CD4-positive, alpha-beta T cell treated with Interleukin-15 for 4 hours (primary cell): ENCODE measurements at places on chromosomes 13 and 19.

DNA sequence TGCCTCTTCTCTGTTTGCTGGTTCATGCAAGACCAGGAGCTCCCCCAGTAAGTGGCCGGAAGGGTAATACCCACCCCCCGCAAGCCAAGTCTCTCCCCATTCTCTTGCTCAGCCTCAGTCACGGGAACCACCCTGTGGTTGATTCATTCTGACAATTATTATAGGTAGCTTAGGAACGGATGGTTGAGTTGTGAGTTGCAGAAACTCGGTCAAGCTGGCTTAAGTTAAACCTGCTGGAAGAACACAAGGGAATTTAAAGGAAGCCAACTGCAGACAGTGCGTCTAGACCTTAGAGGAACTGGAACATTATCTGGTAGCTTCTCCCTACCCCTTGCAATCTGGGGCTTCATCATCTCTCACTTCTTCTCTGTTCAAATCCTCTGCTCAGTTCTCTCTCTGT, 8.9 kb downstream of the FPR1 start:
- DNase-seq = no peak

- no peak for DNase-seq
These were observed 135.0 kb downstream of the CRYL1 start for GRCh38 chr13:20390526-20391175.

- DNase-seq = no peak
These were observed 637 bp upstream of the PDS5B start for GRCh38 chr13:32585550-32586079.

- DNase-seq = no peak
These were observed 48.3 kb downstream of the CD320 start for GRCh38 chr19:8259922-8260247.

- DNase-seq = no peak
These were observed 14.4 kb downstream of the ATP4B start for GRCh38 chr13:113643593-113643992.

GRCh38 chr13:58397596-58398387, 766.2 kb downstream of the PCDH17 start:
- DNase-seq = no peak

- DNase-seq = no peak
These were observed 12.8 kb downstream of the PPP1R13L start for GRCh38 chr19:45391871-45392665.

DNA sequence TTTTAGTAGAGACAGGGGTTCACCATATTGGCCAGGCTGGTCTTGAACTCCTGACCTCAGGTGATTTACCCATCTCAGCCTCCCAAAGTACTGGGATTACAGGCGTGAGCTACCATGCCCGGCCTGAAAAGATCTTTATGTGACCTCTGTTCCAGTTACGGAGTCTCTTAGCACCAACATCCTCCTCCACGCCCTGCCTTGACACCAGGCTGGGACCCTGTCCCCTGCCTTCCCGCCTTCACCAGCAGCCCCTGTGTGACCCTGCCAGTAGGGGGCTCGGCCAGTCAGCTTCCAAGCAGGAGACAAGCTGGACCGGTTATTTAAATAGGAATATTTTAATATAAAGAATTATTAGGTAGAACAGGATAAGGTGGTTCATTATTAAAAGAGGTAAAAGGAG, 54.2 kb downstream of the GPR12 start:
- no peak for DNase-seq

GRCh38 chr13:95677564-95678266, 776 bp downstream of the DNAJC3 start:
- DNase-seq = no peak

- DNase-seq = no peak
These were observed 41.9 kb downstream of the CERS4 start for GRCh38 chr19:8251025-8251472.

DNA sequence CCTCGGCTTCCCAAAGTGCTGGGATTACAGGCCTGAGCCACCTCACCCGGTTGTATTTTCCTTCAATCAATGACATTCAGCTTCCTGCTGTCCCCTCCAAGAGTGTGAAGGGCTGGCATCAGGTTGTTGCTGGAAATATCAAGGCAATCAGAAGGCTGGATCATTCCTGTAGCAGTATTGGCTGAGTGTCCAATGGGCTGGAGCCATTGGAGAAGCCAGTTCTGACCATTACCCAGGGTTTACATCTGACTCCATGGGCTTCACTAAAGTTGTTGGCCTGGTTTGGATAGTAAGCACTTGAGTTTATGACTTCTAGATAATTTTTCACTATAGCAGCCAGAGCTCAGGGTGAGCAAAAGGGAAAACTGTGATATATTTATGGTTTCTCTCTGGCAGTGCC, 137.0 kb downstream of the DLEU7 start:
- DNase-seq = no peak

GRCh38 chr19:5417495-5418436, 37.5 kb upstream of the ZNRF4 start:
- no peak for DNase-seq

DNA sequence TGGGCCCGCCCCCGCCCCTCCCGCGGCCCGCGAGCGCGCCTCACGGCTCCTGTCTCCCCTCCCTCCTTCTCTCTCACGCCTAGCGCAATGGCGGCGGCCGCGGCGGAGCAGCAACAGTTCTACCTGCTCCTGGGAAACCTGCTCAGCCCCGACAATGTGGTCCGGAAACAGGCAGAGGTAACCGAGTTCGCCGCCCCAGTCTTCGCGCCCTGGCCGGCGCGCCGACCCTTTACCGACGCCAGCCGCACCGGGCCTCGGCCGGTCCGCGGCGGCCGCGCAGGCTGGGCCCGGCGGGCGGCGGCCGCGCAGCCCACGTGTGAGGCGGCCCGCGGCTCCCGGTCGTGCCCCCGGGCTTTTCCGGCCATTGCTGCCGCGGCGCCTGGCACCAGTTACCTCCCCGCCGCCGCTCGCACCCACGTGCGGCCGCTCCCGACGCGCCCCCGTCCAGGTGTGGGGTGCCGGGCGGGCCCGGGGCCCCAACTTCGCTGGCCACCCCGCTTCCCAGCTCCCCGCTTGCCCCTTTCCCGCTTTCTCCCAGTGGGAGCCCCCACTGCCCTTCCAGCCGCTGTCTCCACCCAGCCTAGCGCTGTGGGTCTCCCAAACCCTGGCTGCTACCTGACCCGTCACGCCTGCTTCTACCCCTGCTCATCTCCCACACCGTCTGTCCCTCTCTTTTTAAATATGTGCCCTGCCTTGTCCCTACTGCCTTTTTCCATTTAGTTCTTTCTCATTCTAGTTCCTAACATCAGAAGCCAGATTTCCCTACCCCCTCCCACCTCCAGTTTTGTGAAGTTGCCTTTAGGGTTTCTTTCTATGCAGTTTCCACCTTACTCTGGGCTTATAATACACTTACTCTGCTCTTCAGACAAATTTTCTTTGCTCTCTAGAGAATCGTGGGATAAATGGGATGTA, 23.4 kb downstream of the IPO5 start:
- DNase-seq = peak; percentile 9
